ENCODE measurements at places on chromosomes 12 and 14. TPM values are rescaled to one million over a fixed set of nuclear protein-coding genes. Genes with fewer than 3 reads are reported as not detected.

The MYF6 gene
- not detected for total RNA-seq

The SAMD15 gene
- under 0.01 TPM for total RNA-seq

DNA sequence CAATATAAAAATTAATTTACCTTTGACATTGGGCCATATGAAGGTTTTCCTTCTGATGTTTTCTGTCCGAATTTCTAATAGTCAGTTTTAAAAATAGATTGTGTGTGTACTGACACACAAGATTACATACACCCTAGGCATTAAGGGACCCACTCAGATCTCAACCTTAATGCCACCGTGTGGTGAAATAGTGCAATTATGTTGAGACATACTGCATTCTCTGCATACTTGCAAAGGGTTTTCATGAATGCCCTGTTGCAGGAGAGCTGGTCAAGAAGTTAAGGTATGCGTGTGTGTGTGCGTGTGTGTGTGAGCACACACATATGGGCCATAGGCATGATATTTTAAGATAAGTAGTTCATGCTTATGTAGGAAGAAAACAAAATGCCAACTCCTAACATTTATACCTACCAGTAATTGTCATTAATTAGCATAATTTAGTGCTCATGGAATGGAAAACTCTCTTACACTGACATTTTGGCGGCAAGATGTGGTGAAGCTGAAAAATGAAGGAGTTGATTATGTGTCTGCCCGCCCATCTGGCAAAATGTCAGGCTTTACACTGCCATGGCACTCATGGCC lies 58.8 kb downstream of the PIK3C2G start:
- DNase-seq, result peak; percentile 78

- no peak for DNase-seq
Measured at GRCh38 chr12:131732996-131733615, 22.2 kb downstream of the SFSWAP start.

- no peak for DNase-seq
Measured at GRCh38 chr12:98745578-98746391, 100.7 kb downstream of the APAF1 start.

Data from bronchial epithelial cell (primary cell).